ENCODE measurements at places on chromosomes 5 and 9. TPM values are rescaled to one million over a fixed set of nuclear protein-coding genes. Genes with fewer than 3 reads are reported as not detected.

RNF130 gene
- total RNA-seq = 38.8 TPM

DDX4 gene
- total RNA-seq = not detected

CORO2A gene
- 17.1 TPM for total RNA-seq

PCDHGB6 gene
- 0.48 TPM for total RNA-seq

CD72 gene
- total RNA-seq = 0.72 TPM

SLC22A5 gene
- 7.7 TPM for total RNA-seq

TMC1 gene
- total RNA-seq = not detected

ALDH7A1 gene
- 22.4 TPM for total RNA-seq

CDH18 gene
- total RNA-seq = not detected

DIAPH1 gene
- 66.9 TPM for total RNA-seq

TLX3 gene
- total RNA-seq = 0.24 TPM

LMX1B gene
- total RNA-seq = not detected

NR4A3 gene
- not detected for total RNA-seq

TLR4 gene
- total RNA-seq = 0.64 TPM

RNF180 gene
- 5.3 TPM for total RNA-seq

IQGAP2 gene
- total RNA-seq = not detected

ZFP2 gene
- 1.5 TPM for total RNA-seq

NUDT12 gene
- 23.4 TPM for total RNA-seq

TGFBI gene
- total RNA-seq = 533 TPM

C5orf63 gene
- 3.2 TPM for total RNA-seq

PCDH12 gene
- total RNA-seq = not detected
